CMK (cell line): ENCODE measurements at places on chromosomes 7 and 10.

- no peak for DNase-seq
These were observed 36.0 kb upstream of the NRP1 start for GRCh38 chr10:33370434-33370930.

DNA sequence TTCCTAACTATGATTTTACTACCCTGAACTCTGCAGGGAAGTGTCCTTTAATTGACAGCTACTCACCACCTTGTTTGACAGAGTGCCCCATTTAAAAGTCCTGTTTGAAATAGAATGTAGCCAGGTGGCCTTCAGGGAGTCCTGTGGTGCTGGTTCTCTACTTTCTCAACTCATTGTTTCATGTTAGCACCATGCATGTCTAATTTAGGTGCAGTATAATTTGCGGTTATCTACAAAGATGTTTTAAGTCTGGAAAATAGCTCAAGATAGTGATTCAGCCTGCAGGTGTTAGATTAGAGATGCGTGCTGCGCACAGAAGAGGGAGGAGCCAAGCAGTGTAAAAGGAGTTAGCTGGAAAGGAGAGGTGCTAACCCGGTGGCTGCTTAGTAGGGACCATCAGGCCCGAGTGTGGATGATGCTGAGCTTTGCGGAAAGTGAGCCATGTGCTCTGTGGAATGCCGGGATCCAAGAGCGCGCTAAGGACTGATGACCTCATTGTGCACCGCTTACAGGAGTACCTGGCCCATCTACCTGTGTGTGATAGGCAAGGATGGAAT, 1.2 kb downstream of the CCM2 start:
- no peak for DNase-seq

DNA sequence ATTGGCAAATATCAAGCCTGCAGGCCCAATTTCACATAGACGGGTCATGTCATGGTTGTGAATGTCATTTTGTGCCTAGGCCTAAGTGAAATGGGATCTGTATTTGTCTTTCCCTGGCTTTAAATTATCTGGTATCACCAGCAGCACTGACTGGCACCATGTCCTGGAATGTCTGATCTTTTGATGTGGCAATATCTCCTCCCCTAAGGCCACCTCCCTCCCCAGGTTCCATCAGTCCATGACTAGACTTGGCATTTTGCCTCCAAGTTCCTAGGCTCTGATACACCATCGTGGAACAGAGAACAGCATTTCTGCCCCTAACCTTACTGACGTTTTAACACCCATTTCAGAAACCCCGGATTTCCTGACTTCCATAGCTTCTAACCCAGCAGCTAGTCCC, 513.9 kb downstream of the GALNT17 start:
- no peak for DNase-seq

GRCh38 chr7:118755067-118755625, 530.6 kb downstream of the ANKRD7 start:
- DNase-seq = no peak

DNA sequence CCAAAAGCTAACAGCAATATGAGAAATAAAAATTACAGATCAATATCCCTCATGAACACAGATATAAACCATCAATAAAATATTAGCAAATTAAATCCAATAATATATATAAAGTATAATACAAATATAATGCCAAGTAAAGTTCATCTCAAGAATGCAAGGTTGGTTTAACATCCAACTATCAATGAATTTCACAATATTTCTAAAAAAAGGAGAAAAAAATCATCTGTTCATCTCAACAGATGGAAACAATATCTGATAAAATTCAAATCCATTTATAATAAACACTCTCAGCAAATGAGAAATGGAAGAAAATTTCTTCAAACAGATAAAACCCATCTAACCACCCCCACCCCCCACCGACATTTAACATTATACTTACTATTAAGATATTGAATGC, 86.9 kb downstream of the SIRT1 start:
- DNase-seq = no peak

DNA sequence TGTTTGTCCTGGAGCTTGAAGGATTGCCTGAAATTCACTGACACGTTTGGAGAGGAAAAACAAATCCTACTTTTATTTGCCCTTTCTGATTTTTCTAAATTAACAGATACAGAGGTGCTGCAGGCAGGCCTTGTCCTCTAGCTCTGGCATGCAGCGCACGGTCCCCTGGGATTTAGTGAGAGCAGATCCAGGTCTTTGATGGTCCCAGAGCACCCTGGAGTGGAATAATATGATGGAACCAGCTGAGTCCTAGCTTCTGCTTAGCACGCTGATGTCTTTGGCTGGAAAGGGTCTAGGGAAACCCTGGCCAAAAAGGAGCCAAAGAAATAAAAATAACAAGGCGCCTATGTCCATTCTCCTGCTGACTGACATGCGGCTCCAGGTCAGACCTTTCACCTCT, 40.5 kb downstream of the C10orf120 start:
- DNase-seq = no peak

GRCh38 chr7:107779647-107780099, 23.4 kb downstream of the SLC26A3 start:
- DNase-seq = no peak

DNA sequence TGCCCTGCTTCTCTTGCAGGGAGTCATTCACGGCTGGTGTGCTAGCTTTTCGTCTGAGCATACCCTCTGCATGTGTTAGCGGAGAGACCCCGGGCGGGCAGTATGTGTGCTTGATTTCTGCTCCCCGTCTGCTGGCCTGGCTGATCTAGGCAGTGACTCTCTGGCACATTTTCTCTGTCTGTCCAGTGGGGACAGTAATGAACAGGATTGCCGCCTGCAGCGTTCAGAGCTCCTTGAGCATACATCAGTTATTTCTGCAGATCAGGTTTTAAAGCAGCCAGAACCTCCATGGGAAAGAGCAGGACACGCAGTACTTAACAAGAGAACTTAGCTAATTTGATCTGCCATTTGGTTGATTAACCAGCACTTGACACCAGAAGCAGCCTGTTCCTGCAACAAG, 242.5 kb downstream of the CELF2 start:
- DNase-seq = no peak

- DNase-seq = no peak
These were observed 1.2 kb upstream of the TMEM178B start for GRCh38 chr7:141072548-141073172.

DNA sequence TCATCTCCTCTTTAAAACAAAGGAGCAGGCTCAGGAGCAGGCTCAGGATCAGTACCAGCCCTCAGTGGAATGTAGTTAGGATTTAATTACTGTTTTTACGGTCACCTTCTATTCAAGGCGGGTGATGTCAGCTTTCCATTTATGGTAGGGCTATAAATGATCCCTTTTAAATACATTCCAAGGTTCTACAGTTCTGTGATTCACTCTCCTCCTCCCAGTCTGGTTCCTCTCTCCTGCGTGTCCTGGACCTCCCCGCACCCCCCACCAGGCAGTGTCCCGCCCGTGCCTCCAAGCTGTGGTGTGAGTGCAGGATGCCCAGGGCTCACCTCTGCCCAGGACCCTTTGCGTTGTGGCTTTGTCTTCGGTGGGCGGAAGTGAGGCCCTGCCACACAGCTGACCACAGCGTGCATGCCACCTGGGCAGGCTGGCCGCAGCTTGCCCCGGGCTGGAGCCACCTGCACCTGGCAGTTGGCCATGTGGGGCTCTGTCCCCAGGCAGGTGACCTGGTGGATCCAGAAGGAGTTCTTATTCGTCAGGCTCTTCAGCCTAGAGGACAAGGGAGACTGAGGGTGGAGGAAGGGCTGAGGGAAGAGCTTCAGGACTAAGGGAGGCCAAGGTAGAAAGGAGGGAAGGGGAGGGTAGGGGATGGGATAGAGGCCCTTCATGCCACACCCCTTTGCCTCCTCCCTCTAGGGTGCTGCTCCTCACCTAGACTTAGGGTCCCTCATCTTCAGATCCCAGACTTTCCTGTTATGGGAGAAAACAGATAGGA, 9.1 kb downstream of the LOXL4 start:
- DNase-seq = no peak

DNA sequence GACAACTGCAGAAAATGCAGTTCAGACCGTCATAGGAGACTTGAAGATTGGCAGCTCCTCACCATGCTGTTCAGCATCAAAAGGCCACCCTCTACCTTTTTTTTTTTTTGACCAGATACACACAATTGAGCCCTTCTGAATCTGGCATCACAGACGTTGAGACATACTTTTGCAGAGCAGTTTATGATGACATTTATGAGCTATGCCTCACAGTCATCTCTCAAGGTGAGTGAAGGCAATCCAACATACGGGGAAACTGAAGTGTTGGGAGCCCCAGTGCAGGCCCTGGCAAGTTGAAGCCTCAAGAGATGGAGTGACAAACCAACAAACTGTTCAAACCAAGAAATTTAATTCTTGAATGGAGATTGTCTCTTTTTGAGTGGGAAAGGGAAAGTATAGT, 83.6 kb upstream of the DLX6 start:
- DNase-seq = no peak

GRCh38 chr7:152366662-152367061, 69.1 kb downstream of the KMT2C start:
- no peak for DNase-seq

- no peak for DNase-seq
These were observed 21.3 kb downstream of the MSRB2 start for GRCh38 chr10:23116486-23117205.

DNA sequence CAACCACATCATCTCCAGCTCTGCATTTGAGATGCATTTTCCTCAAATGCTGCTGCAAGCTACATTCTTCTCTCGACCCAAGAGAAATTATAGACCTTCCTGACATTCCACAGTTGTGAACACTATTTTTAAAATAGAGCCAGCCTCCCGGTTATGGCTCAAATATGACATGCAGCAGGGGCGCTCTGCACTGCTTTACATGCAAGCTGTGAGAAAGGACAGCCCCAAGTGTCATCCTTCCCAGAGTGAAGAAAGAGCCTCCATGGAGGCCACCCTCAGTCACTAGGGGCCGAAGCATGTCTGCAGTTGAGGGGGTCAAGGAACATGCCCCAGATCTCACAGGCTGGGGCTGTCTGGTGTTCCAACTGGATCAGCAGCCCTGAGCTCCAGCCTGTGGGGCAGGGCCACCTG, 63.9 kb upstream of the CHST15 start:
- no peak for DNase-seq

GRCh38 chr7:151524331-151524730, 4.6 kb upstream of the RHEB start:
- no peak for DNase-seq

- DNase-seq = no peak
These were observed 551 bp downstream of the WASL start for GRCh38 chr7:123748171-123748733.

DNA sequence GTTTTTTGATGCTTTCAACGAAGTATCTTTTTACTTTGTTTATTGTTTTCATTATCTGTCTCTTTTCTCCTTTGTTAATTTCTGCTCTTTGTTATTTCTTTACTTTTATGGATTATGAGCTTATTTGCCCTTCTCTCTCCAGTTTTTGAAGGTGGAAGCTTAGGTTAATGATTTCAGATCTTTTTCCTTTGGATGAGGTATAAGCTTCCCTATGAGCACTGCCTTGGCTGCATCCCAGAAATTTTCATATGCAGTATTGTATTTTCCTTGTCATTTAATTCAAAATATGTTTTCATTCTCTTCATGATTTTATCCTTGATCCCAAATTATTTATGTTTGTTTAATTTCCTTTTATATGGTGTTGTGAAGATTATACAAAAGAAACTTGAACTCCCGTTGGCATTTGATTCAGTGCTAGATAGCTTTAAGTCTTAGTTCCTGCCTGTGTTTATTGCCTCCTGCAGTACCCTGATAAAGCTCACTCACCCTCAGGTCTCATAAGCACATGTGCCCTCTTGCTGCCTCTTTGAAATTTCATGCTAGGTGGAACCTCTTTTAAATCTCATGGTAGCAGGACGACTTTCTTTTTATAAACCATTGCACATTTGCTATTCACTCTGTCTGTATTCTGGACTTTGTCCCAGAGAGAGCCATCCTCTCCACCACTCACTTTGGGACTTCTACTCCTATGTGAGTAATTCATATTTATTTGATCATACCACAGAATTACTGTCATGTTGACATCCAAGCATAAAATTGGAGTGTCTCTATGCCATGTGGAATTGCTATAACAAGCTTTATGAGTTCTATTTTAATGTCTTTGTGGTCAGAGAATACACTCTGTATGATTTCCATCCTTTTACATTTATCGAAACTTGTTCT, 23.0 kb upstream of the CEP41 start:
- DNase-seq = peak; percentile 44

- no peak for DNase-seq
These were observed 650.8 kb downstream of the LRMDA start for GRCh38 chr10:76082232-76082631.

GRCh38 chr7:37916017-37916672, 472 bp downstream of the SFRP4 start:
- DNase-seq = no peak

DNA sequence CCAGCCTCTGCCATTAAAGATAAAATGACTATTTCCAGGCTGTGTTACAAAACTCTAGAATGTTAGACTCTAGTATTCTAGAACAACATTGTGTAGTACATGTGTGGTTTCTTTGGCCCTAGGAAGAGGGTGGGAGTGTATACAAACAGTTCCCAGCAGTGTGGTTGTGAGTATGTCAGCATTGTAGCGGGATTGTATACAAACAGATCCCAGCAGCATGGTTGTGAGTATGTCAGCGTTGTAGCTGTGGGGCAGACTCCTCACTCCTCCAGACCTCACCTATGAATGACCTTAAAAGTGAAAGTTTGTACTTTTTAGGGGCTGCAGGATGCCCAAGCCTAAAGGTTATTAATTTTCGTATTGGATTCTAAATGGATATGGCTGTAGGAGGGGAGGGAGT, 6.9 kb upstream of the ACSL5 start:
- no peak for DNase-seq

DNA sequence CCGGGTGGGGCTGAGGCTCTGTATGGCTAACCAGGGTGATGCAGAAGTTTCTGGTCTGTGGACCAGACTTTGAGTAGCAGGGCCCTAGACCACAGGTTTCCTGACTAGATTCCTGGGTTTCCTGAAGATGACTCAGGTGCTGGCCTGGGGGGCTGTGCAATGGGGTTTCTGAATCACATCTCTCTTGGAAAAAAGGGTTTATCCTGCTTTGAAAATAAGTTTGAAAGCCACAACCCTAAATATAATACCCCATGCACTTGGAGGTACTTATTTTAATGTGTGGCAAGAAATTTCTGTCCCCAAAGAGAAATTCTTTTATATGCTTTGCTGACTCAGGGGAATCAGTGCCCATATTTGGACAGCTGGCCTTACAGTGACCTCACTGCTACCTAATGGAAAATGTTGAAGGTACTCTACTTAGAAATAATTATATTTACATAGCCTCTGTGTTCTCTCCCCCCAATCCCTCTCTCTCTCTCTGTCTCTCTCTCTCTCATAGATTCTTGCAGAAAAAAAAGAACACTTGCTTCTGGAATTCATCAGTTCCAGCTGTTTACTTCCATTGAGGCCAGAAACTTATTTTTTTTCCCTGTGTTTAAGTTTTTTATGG, 184.4 kb upstream of the LYZL2 start:
- no peak for DNase-seq
